Left lung (tissue), 14 donors: ENCODE measurements at places on chromosomes 16 and 17. TPM values are rescaled to one million over a fixed set of nuclear protein-coding genes. Genes with fewer than 3 reads are reported as not detected.

The MT1F gene
- 9.6 TPM for polyA plus RNA-seq

The HEATR9 gene
- polyA plus RNA-seq, result 0.17 TPM

The ZKSCAN2 gene
- polyA plus RNA-seq, result 9.7 TPM

The TMEM238L gene
- polyA plus RNA-seq, result not detected
